ENCODE measurements at places on chromosomes 6 and 20.

- DNase-seq = no peak
These were observed 96.0 kb downstream of the PLEKHG1 start for GRCh38 chr6:150695652-150696051.

- DNase-seq = no peak
These were observed 681 bp downstream of the DIDO1 start for GRCh38 chr20:62925420-62926228.

- no peak for DNase-seq
These were observed 5.9 kb upstream of the NOX3 start for GRCh38 chr6:155461556-155461955.

DNA sequence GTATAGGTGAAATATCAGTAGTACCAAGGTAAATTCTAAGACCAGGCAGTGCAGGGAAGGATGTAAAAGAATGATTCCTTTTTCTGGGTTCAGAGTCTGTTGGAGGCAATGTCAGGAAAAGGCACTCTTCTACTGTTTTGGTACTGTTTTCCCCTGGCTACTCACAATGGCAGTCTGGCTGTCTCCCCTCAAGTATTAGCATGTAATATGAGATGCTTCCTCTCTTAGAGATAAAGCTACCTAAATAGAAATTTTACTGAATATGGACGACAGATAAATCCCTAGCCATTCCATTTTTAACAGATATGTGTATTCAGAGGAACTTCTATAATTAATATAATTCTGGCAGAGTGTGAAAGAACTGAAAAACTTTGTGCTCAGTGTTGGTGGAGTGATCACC lies 3.5 kb downstream of the RNF8 start:
- no peak for DNase-seq

GRCh38 chr6:159110748-159111147 lies 58.5 kb upstream of the FNDC1 start:
- DNase-seq = no peak

DNA sequence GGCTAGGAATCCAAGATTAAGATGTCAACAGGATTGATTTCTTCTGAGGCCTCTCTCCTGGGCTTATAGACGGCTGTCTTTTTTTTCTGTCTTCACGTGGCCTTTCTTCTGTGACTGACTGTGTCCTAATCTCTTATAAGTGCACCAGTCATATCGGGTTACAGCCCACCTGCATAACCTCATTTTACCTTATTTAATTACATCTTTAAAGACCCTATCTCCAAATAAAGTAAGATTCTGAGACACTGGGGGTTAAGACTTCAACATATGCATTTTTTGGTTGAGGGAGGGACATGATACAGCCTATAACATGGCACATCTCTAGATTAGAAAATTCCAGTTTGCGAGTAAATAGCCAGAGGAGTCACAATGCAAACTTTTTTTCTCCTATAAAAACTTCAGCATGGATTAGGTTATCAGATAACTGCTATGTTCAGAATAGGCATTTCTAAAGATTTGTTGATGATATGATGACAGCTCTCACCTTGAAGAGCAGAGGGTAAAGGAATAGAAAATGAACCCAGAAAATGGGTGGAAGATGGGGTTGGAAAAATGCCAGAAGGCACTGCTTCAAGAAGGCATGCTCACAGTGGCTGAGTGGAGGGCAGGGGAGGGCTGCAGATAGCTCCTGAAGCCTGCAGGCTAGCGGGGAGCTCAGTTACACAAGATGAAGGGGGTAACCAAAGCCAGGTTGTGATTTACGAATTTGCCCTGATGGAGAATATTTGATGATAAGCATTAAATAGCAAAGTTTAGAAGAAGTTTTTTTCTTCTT lies 8.7 kb upstream of the PDE7B start:
- DNase-seq = no peak

GRCh38 chr6:156336089-156336488 lies 441.1 kb upstream of the ARID1B start:
- DNase-seq = no peak

DNA sequence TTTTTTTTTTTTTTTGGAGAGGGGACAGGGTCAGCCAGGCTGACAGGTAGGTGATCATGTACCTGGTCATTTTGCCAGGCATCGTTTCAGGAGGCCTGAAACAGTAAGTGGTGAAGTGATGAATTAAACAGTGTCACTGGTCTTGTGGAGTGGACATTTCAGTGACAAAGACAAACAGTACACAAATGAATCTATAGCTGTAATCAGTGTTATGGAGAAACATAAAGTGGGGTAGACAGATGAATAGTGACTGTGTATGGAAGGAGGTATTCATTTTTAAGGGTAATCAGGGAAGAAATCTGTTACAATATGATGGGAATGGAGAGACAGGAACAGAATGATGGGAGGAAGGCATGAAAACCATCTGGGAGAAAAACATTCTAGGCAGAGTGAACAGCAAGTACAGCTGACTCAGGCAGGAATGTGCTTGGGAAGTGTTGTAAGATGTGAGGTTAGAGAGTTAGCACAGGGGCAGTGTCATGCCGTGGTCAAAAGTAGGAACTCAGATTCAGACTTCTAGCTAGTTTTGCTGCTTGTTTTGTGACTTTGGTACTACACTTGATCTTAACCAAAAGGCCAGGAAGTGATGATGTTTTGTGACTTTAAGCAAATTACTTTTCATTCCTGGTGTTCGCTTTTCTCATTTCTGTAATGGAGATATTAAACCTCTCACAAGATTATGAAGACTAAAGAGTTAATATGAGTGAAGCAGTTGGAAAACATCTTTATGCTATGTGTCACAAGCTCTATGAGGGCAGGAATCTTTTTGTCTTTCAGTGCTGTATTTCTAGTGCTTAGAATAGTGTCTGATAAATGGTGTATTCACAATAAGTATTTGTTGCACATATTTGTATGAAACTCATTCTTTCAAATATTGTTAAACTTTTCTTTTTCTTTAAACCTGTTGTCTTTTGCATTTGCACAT lies 43.4 kb downstream of the QKI start:
- DNase-seq = no peak

GRCh38 chr20:48523191-48523995 lies 304.4 kb downstream of the PREX1 start:
- DNase-seq = no peak

GRCh38 chr6:164792666-164793065 lies 516.7 kb downstream of the C6orf118 start:
- DNase-seq = no peak

GRCh38 chr20:36604952-36605398 lies 604 bp upstream of the RAB5IF start:
- no peak for DNase-seq

- DNase-seq = no peak
These were observed 131.5 kb downstream of the TAF4 start for GRCh38 chr20:61933951-61934715.

- no peak for DNase-seq
These were observed 2.1 kb downstream of the MYL9 start for GRCh38 chr20:36543184-36544133.

DNA sequence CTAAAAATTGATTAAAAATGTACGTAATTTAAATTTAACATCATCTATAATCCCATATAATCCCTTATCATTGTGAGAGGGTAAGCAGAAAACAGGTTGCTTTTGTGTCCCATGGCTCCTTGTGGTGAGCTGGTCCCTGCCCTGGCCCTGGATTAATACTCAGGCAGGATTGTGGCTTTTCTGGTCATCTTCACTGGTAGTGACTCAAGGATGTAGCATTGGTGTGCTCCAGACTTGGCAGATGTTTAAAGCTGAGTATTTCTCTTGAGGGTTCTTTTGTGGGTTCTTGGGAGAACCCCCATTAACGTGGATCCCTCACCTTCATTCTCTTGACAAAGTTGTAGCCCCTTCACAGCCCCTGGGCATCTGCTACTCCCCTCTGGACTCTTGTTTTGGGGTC lies 39.3 kb downstream of the SNRNP48 start:
- DNase-seq = no peak

GRCh38 chr6:56796196-56796532 lies 153.5 kb upstream of the DST start:
- no peak for DNase-seq

DNA sequence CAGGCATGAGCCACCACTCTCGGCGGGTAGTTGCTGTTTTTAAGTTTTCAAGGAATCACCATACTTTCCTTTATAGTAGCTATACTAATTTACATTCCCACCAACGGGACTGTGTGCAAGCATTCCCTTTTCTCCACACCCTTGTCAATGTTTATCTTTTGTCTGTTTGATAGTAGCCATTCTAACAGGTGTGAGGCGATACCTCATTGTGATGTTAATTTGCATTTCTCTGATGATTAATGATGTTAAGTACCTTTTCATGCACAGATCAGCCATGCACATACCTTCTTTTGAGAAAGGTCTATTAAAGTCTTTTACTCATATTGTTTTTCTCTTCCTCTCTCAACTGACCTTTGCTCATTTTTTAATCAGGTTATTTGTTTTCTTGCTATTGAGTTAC lies 43.0 kb upstream of the CCND3 start:
- DNase-seq = no peak

DNA sequence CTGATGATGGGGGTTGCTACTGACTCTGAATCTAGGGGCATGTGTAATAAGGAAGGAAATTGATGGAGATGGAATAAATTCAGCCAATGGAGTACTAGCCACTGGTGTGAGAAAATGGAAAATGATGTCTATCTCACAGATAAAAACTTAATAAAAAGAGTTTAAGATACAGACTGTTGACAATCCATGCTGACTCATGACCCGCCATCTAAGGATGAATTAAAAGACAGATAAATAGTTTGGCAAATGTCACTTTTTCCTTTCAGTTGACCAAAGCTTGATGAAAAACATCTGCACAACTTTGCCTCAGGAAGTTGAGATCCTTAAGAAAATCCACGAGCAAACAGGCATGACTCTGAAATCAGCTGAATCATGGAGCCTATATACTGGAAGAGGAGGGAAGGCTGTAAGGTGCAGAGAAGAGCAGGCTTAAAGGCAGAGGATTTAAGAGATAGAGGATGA lies 82.6 kb upstream of the BMP5 start:
- DNase-seq = no peak

DNA sequence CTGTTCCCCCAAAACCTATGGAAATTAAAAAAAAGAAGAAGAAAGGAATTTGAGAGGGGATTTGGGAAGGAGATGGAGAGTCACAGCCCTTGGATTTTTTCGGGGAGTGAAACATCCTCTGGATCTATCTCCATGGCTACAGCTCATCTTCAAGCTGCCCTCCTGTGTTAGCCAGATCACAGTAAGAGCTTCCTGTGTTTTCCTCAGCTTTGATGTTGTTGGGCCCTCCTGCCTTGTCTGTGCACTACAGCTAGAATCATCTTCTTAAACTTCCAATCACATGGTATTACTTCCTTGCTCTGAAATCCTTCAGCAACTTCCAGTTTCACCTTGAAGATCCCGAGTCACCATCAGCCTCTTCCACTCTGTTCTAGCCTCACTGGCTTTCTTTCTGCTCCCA lies 207.8 kb upstream of the ZFP64 start:
- no peak for DNase-seq

Data from stimulated activated CD4-positive, alpha-beta T cell treated with anti-CD3 and anti-CD28 coated beads, Interleukin-12 subunit alpha, Interleukin-12 subunit beta, amount 100 ng/mL, for 24 hours (primary cell).